Activated CD8-positive, alpha-beta memory T cell treated with anti-CD3 and anti-CD28 coated beads for 1 hour (primary cell): ENCODE measurements at places on chromosomes 16 and 17.

- DNase-seq = no peak
Observed at GRCh38 chr17:31838636-31839225, 20.3 kb downstream of the COPRS start.

- no peak for DNase-seq
Observed at GRCh38 chr16:89742948-89743347, 21.6 kb downstream of the ZNF276 start.

DNA sequence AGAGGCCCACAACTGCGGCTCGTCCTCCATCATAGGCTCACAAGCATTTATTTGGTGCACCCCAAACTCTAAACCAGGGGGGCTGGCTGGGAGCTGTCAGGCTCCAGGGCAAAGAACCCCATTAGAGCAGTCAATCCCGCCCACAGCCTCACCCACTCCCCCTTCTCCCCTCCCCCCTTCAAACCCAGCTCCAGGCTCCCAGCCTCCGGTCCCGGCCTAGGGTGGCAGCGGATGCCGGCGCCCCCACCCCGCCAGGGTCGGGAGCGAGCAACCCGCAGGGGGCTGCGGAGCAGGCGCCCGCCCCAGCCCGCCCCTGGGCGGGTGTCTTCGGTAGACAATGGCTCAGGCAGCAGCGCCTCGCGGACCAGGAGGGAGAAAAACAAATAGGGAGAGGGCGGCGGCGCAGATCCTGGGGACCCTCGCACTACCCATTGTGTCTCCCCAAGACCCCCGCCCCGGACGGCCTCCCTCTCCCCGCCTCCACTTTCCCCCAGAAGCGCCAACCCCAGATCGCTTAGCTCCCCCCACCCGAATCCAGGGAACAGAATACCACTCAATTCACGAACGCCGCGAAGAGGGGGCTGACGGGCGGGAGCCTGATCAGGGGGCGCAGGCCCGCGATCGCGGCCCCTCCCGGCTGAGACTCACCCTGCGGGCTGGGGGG, 572 bp downstream of the FAM171A2 start:
- DNase-seq = no peak

DNA sequence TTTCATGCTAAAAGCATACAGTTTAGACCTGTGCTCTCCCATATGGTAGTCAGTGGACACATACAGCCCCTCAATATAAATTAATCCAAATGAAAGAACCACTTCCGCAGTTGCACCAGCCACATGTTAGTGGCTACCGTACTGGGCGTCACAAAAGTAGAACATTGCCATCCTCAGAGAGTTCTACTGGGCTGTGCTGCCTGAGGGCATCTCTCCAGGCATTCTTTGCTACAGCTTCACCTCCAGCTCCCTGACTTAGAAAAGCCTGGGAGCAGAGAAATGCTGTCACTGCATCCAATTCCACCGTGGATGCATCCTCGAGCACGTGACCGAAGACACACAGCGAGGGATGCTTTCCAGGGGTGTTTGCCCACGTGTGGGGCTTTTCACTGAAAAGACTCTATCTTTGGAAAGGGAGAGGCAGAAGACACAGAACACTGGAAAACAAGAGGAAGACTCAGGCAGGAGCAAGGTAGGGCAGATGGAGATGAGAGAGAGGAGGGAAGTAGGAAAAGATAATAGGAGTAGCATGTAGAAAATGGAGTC, 86.4 kb downstream of the GAS7 start:
- DNase-seq = no peak

GRCh38 chr16:14338236-14338635, 267.1 kb downstream of the MRTFB start:
- DNase-seq = no peak

DNA sequence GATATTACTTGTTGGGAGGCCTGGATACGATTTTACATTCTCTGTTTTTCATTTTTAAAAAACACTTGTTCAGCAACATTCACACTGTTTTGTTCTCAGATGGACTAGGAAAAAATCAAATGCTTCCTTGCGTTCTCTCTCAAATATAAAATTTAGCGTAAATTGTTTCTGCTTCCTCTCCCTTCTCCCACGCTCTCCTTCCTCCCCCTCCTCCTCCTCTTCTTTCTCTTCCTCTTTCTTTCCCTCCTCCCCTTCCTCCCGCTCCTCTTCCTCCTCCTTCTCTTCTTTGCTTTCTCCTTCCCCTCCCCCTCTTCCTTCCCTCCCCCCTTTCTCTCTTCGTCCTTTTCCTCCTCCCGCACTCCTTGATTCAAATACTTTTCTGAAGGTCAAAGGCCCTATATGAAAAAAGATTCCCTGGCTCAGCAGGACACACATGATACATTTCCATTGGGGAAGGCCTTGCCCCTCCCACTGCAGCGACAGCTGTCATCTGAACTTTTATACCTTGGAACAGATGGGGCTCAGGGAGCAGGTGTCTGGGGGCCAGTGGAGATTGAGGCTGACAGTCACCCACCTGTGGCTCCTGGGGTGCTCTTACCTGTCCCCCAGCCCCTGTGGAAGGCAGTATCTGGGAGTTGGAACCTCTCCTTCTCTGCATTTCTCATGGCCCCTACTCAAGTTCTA, 99.4 kb upstream of the SDK2 start:
- DNase-seq = no peak

DNA sequence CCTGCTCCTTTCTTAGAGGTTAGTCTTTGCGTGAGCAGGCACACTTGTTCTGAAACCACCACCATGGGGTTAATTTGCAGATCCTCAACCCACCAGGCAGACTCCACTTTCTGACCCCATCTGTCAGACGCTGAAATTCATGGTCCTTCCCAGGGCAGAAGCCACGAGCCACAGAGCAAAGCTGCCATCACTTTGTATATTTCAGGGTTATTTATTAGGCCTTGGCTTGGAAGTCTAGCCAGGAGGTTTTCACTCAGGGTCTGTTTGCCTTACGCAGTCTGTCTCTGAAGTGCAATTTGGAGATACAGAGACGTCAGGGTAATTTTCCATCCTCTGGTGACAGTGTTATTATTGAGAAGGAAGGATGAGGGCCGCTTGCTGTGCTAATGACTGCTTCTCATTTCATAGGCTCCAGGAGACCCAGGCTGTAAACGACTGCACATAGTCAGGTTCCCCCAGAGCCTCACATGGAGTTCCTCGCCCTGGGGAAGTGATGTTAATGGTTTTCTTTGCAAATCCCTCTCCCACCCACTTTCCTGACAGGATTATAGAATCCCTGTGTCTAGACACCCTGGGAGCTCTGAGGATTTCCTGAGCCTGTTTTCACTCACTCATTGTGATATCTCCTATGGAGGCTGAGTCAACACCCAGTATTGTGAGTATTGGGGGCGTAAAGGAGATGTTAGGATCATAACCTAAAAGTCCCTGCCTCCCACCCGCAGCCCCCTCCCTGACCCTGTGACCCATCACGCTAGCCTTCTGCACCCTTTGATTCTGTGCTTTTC, 269.0 kb downstream of the ABCC12 start:
- DNase-seq = no peak

- no peak for DNase-seq
Observed at GRCh38 chr17:75881678-75882454, 3.5 kb upstream of the TRIM47 start.

DNA sequence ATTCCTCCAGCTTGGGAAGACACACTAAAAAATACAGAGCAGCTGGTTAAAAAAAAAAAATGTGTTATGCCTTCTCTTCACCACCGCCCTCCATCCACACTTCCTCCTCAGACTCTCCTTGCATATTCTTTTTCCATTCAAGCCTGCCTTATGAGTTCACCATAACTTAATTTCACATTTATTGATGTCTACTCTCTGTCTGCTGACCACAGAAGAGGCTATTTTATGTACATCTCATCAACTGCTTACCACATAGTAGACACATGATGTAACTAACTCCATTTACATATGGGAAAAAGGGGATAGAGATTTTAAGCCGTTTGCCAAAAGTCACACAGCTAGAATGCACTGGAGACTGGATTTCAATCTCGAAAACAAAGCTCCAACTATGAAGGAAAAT, 409.8 kb downstream of the CDH11 start:
- DNase-seq = no peak

DNA sequence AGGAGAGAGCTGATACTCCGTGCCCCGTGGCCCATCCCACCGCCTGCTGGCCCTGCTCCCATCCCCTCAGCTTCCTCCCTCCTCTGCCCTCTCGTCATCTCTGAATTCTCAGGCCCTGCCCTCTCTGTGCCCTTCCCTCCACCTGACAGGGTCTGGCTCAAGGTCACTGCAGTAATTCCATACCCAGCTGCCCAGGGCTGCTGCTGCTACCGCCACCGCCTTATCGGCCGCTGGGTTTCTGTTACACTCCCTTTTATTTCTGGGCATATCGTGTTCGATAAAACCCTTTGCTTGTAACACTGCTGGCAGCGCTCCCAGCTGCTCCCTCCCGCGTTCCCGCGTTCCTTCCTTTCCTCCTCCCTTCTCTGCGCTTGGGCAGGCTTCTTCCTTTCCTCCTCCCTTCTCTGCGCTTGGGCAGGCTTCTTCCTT, 1.2 kb downstream of the EPN3 start:
- DNase-seq = no peak

- DNase-seq = no peak
Observed at GRCh38 chr16:27430923-27431484, 29.0 kb downstream of the IL21R start.

- DNase-seq = no peak
Observed at GRCh38 chr17:81384929-81385319, 10.3 kb upstream of the BAHCC1 start.

- no peak for DNase-seq
Observed at GRCh38 chr17:69188064-69188463, 40.6 kb downstream of the ABCA10 start.

DNA sequence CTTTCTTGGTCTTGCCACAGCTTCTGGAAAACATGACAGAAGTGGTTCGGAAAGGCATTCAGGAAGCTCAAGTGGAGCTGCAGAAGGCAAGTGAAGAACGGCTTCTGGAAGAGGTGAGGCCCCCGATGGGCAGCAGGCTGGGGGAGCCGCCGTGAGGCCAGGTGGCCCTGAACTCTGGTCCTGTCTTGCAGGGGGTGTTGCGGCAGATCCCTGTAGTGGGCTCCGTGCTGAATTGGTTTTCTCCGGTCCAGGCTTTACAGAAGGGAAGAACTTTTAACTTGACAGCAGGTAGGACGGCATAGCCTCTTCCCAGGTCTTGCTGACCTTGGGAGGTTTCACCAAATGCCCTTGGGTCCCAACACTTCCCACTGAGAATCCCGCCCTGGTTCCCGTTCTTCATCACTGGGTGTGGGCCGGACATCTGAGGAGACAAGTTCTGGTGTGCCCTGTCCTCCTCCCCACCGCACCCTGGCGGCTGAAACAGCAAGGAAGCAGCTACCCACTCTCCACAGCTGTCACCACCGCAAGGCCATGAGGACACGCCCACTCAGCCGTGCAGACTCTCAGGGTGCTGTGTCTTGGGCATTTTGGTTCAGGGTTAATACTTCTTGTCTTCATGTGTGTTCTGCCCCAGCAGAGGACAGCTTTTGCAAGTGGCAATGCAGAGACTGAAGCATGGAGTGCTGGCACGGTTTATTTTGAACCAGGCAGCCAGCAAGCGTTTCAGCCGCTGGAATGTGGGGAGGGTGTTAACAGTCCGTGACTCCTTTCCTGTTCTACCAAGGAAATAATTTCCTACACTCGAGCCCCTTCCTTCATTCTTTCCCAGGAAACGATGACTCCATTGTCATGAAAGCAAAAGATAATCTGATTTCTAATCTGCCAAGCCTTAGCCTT, 21.4 kb downstream of the NTAN1 start:
- DNase-seq = no peak

- DNase-seq = no peak
Observed at GRCh38 chr16:71648921-71649320, 22.9 kb downstream of the MARVELD3 start.

GRCh38 chr17:8155231-8155995, 3.2 kb upstream of the PER1 start:
- no peak for DNase-seq

- DNase-seq = no peak
Observed at GRCh38 chr16:72099377-72099818, 5.8 kb downstream of the DHX38 start.
